ENCODE measurements at places on chromosomes 5 and 9. TPM values are rescaled to one million over a fixed set of nuclear protein-coding genes. Genes with fewer than 3 reads are reported as not detected.

CCL21 gene
- 2.9 TPM for total RNA-seq

GLE1 gene
- total RNA-seq = 18.1 TPM

CDKN2B gene
- 3.9 TPM for total RNA-seq

TOR4A gene
- total RNA-seq = 16.8 TPM

IFNK gene
- total RNA-seq = not detected

SLC25A2 gene
- total RNA-seq = not detected

PCDHB4 gene
- 2.6 TPM for total RNA-seq

ARHGEF39 gene
- total RNA-seq = not detected

NR4A3 gene
- 19.9 TPM for total RNA-seq

BRINP1 gene
- total RNA-seq = 0.78 TPM

CDH12 gene
- total RNA-seq = not detected

TNIP1 gene
- 92.6 TPM for total RNA-seq

ALDH7A1 gene
- total RNA-seq = 9.6 TPM

SHISAL2B gene
- total RNA-seq = not detected

KIF12 gene
- total RNA-seq = not detected

All from right atrium auricular region (tissue), 2 donors.